Activated naive CD8-positive, alpha-beta T cell treated with anti-CD3 and anti-CD28 coated beads, Interleukin-2, amount 50 U/mL, for 16 hours (primary cell): ENCODE measurements at places on chromosomes 6 and 20.

GRCh38 chr6:119158057-119158848, 79.8 kb upstream of the FAM184A start:
- no peak for DNase-seq

GRCh38 chr6:147782302-147782701, 273.8 kb downstream of the SAMD5 start:
- DNase-seq: no peak

- no peak for DNase-seq
Observed at GRCh38 chr6:163708466-163708865, 293.9 kb downstream of the QKI start.

DNA sequence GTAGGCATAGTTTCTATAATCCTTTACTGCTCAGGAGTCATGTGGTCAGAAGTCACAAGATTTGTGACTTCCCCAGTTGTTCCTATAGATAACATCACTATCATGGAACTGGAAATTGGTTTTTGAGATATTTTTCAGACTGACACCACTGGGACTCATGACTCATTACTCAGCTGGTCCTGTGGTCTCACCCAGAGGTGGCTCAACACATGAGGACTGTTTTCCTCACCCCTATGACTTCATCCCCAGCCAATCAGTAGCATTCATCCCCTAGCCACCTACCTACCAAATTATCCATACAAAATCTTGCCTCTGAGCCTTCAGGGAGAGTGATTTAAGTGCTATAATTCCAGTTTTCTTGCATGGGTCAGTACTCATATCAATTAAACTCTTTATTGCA, 1217.7 kb downstream of the EPHA7 start:
- DNase-seq: no peak

- DNase-seq: no peak
Observed at GRCh38 chr20:363319-364078, 16.6 kb downstream of the NRSN2 start.

DNA sequence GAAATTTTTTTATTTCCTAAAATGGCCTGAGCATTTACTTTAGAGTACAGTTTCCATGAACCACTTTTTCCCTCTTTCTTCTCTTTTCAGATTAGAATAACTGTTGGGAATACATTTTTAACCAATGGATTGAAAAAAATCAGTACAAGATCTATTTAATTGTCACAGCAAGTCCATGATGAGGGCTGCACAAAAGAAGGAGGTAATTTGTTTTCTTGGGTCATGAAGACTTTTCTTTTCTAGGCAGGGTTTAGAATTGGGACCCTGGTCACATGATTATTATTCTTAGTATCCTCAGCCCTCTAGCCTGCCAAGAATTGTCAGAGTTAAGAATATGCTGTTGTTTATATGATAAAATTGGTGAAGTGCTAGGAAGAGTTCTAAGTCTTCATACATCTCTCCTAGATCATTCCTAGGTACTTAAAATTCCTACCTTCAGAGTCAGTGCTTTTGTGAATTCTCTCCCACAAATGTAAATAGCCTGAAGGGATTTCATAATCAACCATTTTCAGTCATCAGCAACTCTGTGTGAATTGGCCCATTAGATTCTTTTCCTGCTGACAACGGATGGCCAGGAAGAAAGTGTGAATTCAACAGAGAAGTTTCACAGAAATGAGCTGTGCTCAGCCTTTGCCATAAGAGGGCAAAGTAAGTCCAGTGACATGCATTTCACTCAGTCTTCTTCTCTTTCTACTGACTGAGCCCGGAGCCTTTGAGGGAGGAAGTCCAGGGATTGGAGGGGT, 32.4 kb upstream of the TPBG start:
- DNase-seq: no peak

GRCh38 chr6:118596774-118597320, 48.8 kb downstream of the PLN start:
- DNase-seq: no peak

GRCh38 chr6:35048631-35049083, 92.5 kb downstream of the TCP11 start:
- no peak for DNase-seq

GRCh38 chr6:154614641-154615040, 104.2 kb upstream of the CNKSR3 start:
- DNase-seq: no peak

DNA sequence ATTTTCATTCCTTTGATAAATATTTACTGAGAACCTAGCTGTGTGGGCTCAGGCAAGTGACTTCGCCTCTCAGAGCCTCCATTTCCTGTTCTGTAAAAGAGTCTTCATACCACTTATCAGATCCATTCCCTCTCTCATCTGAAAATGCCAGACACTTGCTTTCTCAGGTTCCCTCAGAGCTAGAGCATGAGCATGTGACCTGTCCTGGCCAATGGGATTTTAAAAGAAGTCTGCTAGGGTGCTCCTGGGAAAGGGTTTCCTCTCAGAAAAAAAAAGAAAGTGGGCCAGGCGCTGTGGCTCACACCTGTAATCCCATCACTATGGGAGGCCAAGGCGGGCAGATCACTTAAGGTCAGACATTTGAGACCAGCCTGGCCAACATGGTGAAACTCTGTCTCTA, 5.3 kb downstream of the KCNB1 start:
- no peak for DNase-seq

- no peak for DNase-seq
Observed at GRCh38 chr6:25138934-25139415, 140.2 kb upstream of the CARMIL1 start.

DNA sequence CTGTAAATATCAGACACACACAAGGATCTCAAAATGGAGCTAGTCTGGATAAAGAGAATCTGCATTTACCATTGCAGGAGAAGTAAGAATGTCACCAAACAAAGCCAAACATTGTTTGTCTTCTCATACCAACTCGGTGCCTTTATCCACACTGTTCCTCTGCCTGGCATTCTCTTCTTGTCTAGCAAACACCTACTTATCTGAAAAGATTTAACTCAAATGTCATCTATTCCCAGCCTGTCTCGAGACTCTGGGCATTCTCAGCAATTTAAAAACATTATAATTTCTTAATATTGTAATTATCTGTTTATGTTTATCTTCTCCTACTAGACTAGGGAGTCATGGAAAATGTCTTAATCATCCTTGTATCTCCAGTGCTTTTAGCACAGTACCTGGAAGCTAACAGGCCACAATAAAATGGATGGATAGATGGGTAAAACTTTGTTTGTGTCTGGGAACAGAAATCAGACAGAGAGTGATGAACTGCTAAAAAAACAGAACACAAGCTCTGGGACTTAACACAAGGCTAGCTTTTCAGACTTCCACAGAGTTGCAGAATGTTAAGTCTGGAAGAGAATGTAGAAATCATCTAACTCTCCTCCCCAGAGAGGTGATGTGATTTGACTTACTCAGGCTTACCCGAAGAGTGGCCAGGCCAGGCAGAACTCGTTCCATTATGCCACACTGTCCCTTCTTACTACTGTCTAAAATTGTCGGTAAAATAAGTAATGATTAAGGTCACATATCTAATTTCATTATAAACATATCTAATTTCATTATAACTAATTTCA, 42.3 kb upstream of the FAM83C start:
- DNase-seq: no peak

DNA sequence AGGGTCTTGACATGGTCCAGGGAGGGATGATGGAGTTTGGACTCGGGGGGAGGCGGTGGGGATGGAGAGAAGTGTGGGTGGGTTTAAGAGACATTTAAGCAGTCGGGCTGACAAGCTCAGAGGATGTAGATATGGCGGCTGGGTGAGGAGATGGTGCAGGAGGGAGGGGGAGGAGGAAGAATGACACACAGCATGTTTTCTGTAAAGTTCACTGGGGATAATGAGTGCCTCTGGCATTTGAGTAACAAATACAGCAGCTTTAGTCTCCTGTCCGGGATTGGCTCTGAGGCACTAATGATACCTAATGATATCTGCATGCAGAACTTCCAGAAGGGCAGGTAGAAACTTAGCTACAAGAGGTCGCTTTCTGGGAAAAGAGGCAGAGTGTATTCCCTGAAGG, 107.8 kb downstream of the DHX35 start:
- no peak for DNase-seq

GRCh38 chr6:90611543-90612312, 24.9 kb upstream of the MAP3K7 start:
- no peak for DNase-seq

GRCh38 chr20:35284267-35284991, at the start of gene EIF6:
Gene EIF6, minus strand, starts transcription at chr20:35284772. Its CDS starts 285 bp downstream, at chr20:35284487.
- peak; percentile 59 for DNase-seq

GRCh38 chr20:1324598-1325172, 4.3 kb downstream of the SDCBP2 start:
- DNase-seq: no peak
